ENCODE measurements at places on chromosomes 1 and 21.

DNA sequence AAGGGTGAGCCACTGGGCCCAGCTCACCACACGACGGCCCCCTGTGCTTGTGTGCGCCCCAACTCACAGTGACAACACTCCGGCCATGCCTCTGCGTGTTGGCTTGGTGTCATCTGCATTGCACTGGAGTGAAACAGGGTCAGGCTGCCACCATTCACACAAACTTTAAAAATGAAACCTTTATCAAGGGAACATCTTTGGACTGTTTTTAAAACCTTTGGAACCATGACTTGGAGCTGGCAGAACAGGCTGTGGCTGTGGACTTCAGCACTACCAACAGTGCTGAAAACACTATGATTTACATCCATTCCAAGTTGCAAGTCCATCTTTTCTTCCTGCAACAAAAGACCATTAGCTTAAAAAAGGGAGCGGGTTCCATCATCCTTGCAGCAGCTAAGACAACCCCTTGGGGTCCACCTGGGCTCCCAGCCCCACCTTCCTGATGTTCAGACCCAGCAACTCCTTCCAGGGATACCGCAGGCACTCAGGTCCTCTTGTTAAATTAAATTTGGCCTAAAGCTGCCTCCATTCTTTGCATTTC, 25.6 kb downstream of the POFUT2 start:
- DNase-seq = no peak

DNA sequence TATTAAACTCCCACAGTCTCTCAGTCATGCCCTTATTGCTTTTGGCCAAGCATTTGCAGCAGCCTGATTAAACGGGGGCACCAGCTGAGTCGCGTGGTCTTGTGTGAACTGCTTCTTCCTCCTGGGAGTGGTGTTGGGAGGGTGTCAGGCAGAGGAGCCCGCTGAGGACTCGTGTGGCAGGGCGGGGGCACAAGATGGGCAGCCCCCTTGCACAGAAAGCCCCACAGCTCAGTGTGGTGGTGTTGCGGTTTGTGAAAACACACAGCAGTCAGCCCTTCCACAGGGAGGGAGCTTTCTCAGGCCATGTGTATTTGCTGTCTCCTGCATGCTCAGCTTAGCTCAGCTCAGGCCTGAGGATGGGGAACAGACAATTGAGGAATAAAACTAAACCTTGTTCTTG, 22.4 kb downstream of the PEX14 start:
- no peak for DNase-seq

GRCh38 chr1:156100205-156100995, 14.1 kb upstream of the LMNA start:
- DNase-seq = no peak

- DNase-seq = no peak
Measured at GRCh38 chr1:55212349-55213150, 2.6 kb downstream of the USP24 start.

GRCh38 chr1:207298636-207299398, 22.7 kb upstream of the CD55 start:
- no peak for DNase-seq
